Activated T-helper 1 cell treated with Interleukin-2 at 50 U/mL for 16 hours (primary cell): ENCODE measurements at places on chromosomes 7 and 10.

DNA sequence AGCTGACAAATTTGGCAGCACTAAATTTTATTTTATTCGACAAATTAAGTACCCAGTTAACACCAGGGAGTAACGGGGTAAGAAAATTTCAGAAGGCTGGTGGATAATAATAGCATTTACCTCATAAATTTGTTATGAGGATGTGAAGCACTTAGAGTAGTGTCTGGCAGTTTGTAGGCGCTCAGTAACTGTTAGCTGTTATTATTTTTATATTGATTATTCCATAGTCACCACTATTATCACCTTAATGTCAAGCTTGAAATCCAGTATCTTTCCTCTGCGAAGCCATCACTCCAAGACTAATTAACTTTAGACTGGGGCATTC, 563 bp upstream of the COA1 start:
- no peak for DNase-seq

- DNase-seq: no peak
Observed at GRCh38 chr7:142412551-142413193, 154.8 kb upstream of the PRSS58 start.

DNA sequence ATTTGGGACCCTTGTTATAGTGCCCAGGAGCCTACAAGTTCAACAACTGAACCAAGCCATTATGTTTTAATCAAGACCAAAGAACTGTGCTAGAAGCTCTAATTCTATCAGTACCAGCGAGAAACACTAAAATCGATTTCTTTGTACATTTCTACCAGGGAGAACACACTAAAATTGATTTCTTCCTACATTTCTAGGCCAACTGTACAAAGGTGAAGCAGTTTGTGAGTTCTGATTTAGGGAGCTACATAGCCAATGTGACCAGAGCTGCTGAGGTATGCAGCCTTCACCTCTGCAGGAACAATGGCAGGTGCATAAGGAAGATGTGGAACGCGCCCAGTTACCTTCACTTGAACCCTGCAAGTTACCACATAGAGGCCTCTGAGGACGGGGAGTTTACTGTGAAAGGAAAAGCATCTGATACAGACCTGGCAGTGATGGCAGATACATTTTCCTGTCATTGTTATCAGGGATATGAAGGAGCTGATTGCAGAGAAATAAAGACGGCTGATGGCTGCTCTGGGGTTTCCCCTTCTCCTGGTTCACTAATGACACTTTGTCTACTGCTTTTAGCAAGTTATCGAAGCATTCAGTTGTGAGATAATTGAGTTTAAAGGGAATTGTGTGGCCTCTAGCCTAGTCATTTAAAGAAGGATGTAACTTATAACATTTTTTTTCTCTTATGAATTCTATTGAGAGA, 31.7 kb downstream of the HYAL4 start:
- no peak for DNase-seq

DNA sequence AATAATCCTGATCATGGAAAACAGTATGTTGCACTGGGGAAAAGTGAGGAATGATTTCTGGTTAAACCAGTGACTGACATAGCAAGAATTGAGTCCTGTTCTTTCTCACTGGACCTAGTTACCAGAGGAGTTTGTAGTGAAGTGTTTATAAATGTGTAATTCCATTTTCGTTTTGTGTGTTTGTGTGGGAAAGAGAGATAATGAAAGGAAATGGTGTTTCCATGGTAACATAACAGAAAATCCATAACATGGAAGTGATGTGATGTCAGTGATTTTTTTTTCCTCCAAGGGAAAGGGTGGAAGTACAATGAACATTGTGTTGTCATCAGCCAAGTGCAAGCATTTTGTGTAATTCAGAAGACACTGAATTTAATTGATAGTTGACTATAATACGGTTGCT, 283.9 kb downstream of the PLXDC2 start:
- no peak for DNase-seq

DNA sequence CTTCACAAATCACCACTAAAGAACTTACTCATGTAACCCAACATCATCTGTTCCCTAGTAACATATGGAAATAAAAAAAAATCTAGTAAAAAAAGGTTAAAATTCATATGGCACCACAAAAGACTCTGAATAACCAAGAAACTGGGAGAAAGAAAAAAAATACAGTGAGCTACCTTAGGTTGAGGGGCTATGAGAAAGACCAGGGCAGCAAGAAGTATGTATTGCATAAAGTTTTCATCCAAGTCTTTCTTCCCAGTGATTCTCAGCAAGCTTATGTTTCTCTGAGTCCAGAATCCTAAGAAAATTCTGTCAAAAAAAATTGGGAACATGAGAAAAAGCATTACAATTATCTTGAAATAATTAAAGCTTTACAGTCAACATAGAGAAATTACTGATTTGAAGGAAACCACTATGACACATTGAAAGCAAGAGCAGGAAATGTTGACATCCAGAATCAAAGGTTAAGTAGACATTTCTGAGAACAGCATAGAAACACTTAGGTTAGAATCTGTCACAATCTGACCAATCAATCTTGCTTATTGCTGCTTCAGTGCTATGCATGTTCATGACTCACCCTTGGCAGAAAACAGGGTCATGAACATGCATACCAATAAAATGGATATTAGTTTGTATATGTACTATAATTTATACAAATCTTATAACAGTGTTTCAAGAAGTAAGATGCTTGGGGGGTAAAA, 494.0 kb upstream of the POT1 start:
- DNase-seq: no peak

DNA sequence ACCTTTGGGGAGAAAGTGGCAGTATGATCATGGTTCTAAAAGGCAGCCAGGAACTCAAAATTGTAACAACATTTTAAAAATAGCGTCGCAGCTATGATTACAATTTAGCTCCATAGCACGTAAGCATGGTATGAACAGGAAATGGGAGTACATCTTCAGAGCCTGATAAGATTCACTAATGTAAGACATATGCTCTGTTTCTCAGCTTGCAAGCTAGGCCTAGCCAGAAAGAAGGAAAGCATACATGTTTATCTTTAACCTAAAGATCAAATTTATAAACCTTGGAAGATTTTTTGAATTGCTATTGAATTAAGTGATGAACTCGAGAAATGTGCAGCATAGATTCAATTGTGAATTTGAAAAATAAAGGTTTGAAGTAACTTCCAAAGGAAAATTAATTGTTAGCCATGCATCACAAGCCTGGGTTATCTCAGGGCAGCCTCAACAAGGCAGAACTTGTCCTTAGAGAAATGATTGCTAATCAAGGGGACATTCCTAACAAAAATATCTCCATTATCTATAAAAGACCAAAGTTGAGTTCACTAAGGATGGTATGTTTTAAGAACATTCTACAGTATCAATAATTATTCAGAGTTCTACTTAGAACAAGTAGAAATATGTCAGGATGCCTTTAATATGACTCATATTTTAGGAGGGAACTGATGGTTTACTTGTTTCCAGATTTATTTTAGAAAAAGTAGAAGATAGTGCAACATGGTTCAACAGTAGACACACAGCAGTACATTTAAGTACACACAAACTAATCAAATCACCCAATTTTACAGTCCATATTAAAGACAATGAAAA, 38.8 kb upstream of the SEPTIN7 start:
- DNase-seq: no peak

- DNase-seq: no peak
Observed at GRCh38 chr10:63324495-63324854, 141.3 kb downstream of the JMJD1C start.

DNA sequence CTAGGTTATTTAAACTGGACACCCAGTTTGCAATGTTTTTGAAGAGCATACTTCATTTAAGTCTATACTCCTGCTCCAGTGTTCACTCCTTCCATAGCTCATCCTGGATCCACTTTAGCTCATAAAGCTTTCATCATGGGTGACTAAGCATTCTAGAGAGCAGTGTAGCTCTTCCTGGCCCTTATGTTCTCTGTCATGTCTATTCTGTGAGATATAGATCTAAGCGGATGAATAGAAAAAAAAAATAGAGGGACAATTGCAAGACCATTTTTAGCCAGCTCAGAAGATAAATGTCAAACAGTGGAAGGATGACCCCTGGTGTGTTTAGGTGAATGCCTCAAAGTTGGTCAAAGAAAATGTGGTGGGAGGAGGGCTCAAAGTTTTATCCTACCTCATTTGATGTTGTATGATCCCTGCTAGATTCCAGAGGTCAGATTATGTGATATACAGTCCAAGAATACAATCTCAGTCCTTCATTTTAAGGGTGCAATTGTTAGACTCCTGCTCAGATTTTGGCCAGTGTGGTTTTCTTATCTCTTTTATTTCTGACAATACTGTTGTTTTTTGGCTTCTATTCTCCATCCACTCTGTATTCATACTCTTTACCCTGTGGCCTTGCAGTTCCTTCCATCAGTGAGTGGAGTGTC, 7.5 kb upstream of the HECW1 start:
- DNase-seq: no peak
